ENCODE measurements at places on chromosomes 3 and 15.

- no peak for DNase-seq
Observed at GRCh38 chr3:145243875-145244274, 917.1 kb downstream of the PLOD2 start.

DNA sequence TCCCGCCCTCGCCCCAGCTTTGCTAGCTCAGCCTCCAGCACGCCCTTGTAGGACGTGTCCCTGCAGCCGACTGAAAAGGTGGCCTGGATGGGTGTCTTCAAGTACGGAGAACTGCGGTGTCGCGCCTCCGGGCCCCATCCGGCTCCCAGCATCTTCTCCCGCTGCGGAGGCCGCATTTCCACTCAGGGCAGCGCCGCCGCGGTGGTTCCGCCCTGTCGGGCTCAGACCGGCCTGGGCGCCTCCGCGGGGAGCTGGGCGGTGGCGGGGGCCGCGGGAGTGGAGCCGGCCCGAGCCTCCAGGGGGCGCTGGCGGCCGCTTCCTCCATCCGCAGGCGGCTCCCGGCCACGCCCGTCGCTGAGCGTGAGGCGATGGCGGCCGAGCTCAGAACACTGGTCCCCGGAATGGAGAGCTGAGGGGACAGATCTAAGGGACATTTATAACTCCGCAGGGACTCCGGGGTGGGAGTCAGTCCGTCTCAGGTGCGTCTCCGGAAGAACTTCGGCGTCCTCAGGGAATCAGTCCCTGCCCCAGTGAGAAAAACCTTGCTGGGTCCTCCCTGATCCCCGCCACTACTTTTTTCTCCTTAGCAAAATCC lies 13.6 kb upstream of the SMCO1 start:
- peak; percentile 62 for DNase-seq

DNA sequence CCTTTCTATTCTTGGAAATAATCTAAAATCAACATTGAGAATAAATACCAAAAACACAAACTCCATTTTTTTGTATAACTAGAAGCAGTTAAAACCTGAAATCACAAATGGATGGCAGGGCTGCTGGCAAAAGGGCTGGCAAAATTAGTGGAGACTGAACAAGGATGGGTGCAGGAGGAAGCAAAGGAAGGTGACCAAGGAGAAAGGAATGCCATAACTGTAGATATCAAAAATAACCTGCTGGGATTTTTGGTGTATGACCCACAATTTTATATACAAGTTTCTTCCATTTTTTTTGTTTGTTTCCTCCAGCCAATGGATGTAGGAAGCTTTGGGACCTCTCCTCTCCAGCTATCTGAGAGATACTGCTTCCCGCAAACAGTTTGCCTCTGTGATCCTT lies 12.7 kb downstream of the CFAP44 start:
- no peak for DNase-seq

- peak; percentile 94 for DNase-seq
Observed at GRCh38 chr3:120348991-120349854, at the start of gene LRRC58. LRRC58 (minus strand) TSS chr3:120349354; CDS start chr3:120349243, 111 bp downstream.

DNA sequence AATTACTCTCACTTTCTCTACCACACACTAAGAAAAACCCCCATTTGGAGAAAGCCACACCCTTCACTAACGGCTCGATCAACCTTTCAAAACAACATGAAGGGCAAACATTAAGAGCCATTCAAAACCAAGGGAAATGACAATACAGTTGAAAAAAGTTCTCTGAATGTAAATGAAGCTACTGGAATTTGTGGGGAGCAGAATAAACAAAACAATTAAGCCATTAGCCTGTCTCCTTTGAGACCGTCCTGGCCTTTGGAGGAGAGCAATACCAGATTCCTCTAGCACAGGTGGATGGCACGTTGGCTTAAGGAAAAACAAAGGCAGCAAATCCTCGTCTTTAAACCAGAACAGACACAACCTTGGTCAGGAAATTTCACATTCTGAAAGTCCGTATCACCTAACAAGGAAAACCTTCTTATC lies 18.7 kb downstream of the MYO1E start:
- no peak for DNase-seq

DNA sequence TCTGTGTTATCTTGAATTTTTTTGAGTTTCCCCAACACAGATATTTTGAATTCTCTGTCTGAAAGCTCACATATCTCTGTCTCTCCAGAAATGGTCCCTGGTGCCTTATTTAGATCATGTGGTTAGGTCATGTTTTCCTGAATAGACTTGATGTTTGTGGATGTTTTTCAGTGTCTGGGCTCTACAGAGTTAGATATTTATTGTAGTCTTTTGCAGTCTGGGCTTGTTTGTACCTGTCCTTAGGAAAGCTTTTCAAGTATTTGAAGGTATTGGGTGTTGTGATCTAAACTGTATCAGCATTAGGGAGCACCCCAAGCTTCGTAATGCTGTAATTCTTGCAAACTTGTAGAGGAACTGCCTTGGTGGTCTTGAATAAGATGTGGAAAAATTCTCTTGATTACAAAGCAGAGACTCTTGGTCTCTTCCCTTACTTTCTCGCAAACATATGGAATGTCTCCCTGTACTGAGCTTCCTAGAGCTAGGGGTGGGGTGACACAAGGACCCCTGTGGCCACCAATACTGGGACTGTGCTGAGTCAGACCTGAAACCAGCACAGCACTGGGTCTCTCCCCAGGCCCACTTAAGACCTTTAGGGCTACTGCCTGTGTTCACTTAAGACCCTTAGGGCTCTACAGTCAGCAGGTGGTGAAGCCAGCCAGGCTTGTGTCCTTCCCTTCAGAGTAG lies 26.5 kb downstream of the TM4SF18 start:
- no peak for DNase-seq

DNA sequence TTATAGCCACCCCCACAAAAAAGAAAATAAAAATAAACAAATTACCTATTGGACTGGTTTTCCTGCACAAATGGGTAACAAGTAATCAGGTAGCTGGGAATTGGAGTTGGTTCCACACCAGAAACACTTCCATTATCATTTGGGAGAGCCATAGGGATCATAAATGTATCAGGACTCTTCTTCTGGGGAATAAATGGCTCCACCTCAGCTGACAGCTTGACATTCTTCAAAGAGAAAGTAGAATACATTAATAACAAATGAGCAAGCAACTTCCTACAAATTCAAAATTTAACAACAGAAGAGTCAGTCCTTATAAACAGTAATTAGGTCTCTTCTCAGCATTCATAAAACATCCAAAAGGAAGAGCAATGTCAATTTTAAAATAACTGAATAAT lies 8.7 kb downstream of the SECISBP2L start:
- DNase-seq: no peak

- DNase-seq: no peak
Observed at GRCh38 chr3:45055411-45056143, 29.5 kb downstream of the CLEC3B start.

- DNase-seq: no peak
Observed at GRCh38 chr3:155086051-155086450, 5.9 kb downstream of the MME start.
